ENCODE measurements at places on chromosomes 12 and 14. TPM values are rescaled to one million over a fixed set of nuclear protein-coding genes. Genes with fewer than 3 reads are reported as not detected.

- no peaks in the 10 kb centered on the region for H3K36me3 ChIP-seq
- DNase-seq = no peak
- H3K4me1 ChIP-seq = peaks cover 7% of the 10 kb centered on the region
- H3K4me3 ChIP-seq = no peak overlapping the region
These were observed 61.2 kb downstream of the SLC38A6 start for GRCh38 chr14:61042220-61042619.

- H3K4me3 ChIP-seq = no peak overlapping the region
- no peak overlapping the region for H3K27ac ChIP-seq
- DNase-seq = no peak
- peaks cover 7% of the 10 kb centered on the region for H3K27me3 ChIP-seq
- peaks cover 10% of the 10 kb centered on the region for H3K4me1 ChIP-seq
These were observed 8.6 kb downstream of the ASB2 start for GRCh38 chr14:93967637-93968250.

GRCh38 chr14:35958499-35958898 lies 132.4 kb downstream of the BRMS1L start:
- no peak overlapping the region for H3K27ac ChIP-seq
- H3K4me3 ChIP-seq = no peak overlapping the region

- H3K27ac ChIP-seq = peak overlapping the region; percentile 42
- H3K4me1 ChIP-seq = peaks cover 6% of the 10 kb centered on the region
- DNase-seq = no peak
- peaks cover 3% of the 10 kb centered on the region for H3K27me3 ChIP-seq
- peaks cover 1% of the 10 kb centered on the region for H3K36me3 ChIP-seq
These were observed 344.6 kb downstream of the C12orf75 start for GRCh38 chr12:105674871-105675699.

GRCh38 chr12:132717531-132718387 lies 7.1 kb downstream of the PGAM5 start:
- H3K27me3 ChIP-seq = peaks cover 9% of the 10 kb centered on the region
- peak; percentile 23 for DNase-seq
- no peak overlapping the region for H3K4me3 ChIP-seq
- peaks cover 24% of the 10 kb centered on the region for H3K36me3 ChIP-seq
- H3K27ac ChIP-seq = no peak overlapping the region

- no peak for DNase-seq
- H3K27ac ChIP-seq = no peak overlapping the region
- H3K27me3 ChIP-seq = no peaks in the 10 kb centered on the region
These were observed 122.2 kb downstream of the PTPRO start for GRCh38 chr12:15444523-15444922.

GRCh38 chr14:101475456-101476257 lies 85.6 kb upstream of the DIO3 start:
- peaks cover 4% of the 10 kb centered on the region for H3K27me3 ChIP-seq
- no peak for DNase-seq
- no peaks in the 10 kb centered on the region for H3K36me3 ChIP-seq
- no peak overlapping the region for H3K4me3 ChIP-seq
- no peaks in the 10 kb centered on the region for H3K4me1 ChIP-seq
- no peak overlapping the region for H3K27ac ChIP-seq

DNA sequence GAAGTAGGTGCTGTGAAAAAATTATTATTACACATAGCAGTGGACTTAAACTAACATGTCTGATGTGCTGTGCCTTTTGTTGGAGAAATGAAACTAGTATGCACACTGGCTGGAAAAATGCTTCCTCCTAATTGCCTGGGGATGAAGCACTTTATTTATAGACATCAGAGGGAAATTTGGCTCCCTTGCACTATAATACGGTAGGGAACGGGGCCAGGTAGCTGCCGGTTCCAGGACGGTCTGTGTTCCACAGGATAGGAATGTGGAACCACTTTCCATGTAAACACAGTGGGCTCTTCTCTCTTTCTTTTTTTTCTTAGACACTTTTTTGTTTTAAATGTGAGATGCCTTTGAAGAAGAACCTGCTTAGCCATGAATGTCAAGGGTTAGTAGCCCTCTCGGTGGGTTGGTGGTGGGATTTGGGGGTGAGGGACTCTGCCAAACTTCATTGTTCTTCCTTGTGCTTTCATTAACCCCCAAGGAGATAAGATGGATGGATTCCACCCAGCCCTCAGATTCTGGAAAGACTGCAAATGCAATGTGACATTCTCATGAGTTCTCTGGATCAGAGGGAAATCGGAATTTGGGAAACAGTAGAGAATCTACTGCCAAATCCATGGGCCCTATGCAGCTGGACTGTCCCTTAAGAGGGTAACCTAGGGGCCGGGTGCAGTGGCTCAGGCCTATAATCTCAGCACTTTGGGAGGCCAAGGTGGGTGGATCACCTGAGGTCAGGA lies 58.0 kb upstream of the GSC start:
- H3K27ac ChIP-seq = no peak overlapping the region
- no peak overlapping the region for H3K4me3 ChIP-seq
- peaks cover 4% of the 10 kb centered on the region for H3K27me3 ChIP-seq
- no peak for DNase-seq

DNA sequence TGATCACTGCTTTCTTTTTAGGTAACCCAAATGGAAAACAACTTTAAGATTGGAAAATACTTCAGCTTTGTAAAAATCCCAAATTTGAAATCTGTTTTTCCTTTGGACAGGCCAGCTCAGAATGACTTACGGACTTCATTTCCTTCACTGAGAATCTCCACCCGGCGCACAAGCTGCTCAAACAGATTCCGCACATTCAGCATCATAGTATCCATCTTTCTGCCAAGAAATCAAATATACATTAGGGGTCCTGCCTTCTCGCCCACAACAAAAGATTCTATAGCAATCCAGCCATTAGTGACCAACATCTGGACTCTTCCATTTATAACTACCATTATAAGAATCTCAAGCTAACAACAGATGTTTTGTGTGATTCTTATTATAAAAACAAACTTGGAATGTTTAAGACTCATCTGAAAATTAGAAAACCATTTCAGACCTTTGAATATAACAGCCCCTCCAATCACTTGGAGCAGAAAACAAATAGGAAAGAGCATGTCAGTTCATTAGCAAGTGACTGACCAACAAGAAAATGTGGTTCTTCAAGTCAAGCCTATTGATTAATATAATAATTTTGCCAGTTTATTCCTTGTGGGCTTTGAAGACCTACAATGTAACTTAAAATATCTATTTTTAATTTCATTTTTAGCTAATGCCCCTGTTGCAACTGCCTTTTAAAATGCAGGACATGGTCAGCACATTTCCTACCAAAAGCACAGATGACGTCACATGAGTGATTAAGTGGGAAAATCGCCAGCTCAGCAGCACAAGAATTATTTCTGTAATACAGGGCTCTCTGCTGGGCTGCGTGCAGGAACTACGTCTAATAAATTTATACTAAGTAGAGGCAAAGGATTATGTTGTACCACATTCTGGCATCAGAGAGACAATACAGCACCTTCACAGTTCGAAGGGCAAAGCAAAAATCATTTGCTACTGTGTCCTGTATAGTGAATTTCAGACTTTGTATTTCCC lies 8.5 kb downstream of the RACGAP1 start:
- H3K36me3 ChIP-seq = no peaks in the 10 kb centered on the region
- peaks cover 9% of the 10 kb centered on the region for H3K4me1 ChIP-seq
- H3K27ac ChIP-seq = no peak overlapping the region
- no peak overlapping the region for H3K4me3 ChIP-seq
- no peaks in the 10 kb centered on the region for H3K27me3 ChIP-seq

GRCh38 chr12:69660164-69660863 lies 38.8 kb downstream of the BEST3 start:
- H3K27me3 ChIP-seq = no peaks in the 10 kb centered on the region
- no peaks in the 10 kb centered on the region for H3K36me3 ChIP-seq
- no peak overlapping the region for H3K4me3 ChIP-seq
- no peaks in the 10 kb centered on the region for H3K4me1 ChIP-seq

DNA sequence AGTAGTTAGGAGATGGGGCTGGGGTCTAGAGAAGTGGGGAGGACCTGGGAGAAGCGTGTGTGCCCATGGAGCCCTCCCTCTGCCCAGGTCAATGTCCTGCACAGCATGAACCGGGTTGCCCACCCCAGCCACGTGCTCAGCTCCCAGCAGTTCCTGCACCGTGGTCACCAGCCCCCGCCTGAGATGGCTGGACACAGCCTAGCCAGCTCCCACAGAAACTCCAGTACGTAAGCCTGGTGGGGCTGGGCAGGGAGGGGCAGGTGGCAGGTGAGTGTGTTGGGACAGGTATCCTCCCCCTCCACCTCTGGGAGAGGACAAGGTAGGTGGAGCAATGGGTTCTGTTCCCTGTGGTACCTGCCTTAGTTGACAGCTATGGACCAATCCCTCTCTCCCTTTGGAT lies 20.7 kb downstream of the CLSTN3 start:
- no peaks in the 10 kb centered on the region for H3K27me3 ChIP-seq
- H3K4me3 ChIP-seq = no peak overlapping the region
- H3K4me1 ChIP-seq = peaks cover 22% of the 10 kb centered on the region
- no peak for DNase-seq

GRCh38 chr12:100031836-100032235 lies 47.1 kb upstream of the ANKS1B start:
- no peaks in the 10 kb centered on the region for H3K4me1 ChIP-seq
- no peaks in the 10 kb centered on the region for H3K27me3 ChIP-seq
- no peak overlapping the region for H3K4me3 ChIP-seq
- DNase-seq = no peak
- no peaks in the 10 kb centered on the region for H3K36me3 ChIP-seq

GRCh38 chr12:109386059-109386433 lies 38.3 kb downstream of the MYO1H start:
- no peaks in the 10 kb centered on the region for H3K4me1 ChIP-seq
- no peaks in the 10 kb centered on the region for H3K36me3 ChIP-seq
- H3K27me3 ChIP-seq = no peaks in the 10 kb centered on the region
- H3K4me3 ChIP-seq = no peak overlapping the region
- H3K27ac ChIP-seq = no peak overlapping the region
- no peak for DNase-seq

DNA sequence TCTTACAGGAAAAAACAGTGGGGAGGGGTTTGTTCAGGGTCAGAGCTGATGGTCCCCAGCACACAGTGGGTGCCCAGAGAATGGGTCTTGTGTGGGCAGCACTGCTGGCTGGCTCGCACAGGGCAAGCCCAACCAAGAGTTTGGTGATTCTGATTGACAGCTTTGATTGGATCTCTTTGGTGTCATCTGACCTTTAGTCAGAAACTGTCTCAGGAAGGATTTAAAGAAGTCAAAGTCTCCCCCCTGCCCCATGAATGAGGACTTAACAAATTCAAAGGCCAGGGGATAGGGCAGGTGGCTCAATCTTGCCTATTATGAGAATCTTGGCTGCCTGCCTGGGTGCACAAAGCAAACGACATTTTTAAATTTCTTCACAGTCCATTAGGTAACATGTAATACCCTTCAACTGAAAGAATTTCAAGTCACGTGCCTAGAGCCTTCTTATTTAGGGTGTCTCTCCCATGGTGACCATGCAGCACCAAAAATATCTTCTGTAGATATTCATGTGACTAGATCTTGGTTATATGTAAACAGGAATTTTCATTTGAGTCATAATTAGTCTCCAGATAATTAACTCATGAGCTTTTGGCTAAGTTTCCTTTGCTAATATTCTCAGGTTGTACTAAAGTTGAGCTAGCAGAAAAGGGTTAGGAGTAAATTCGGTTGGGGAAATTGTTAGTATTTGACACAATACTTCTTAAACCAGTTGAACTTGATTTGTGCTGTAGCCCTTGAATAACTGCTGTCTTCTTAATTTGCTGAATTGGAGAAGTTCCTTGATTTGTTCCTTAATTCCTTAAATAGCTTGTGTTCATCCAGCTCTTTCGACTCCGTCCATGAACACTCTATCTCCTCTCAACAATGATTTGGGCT lies 54.5 kb upstream of the HECTD1 start:
- H3K27ac ChIP-seq = no peak overlapping the region
- H3K4me3 ChIP-seq = no peak overlapping the region
- H3K36me3 ChIP-seq = no peaks in the 10 kb centered on the region
- no peak for DNase-seq

GRCh38 chr14:25522116-25522515 lies 472.2 kb upstream of the STXBP6 start:
- no peaks in the 10 kb centered on the region for H3K4me1 ChIP-seq
- DNase-seq = no peak
- H3K4me3 ChIP-seq = no peak overlapping the region
- no peaks in the 10 kb centered on the region for H3K36me3 ChIP-seq
- H3K27ac ChIP-seq = no peak overlapping the region

DNA sequence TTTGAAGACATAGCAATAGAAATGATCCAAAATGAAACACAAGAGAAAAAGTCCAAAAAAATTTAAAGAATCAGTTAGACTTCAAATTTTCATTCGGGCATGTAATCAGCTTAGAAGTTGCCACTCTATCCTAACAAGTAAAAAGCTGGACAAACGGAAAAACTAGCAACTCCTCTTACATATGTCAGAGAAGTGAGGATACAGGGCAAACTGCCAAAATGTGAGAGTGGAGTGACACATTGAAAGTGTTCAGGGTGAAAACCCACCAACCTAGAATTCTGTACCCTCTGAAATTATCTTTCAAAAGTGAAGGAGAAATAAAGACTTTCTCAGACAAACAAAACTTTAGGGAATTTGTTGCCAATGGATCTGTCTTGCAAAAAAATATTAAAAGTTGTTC lies 42.0 kb upstream of the CHPT1 start:
- H3K4me3 ChIP-seq = no peak overlapping the region
- DNase-seq = no peak
- H3K27me3 ChIP-seq = no peaks in the 10 kb centered on the region
- peaks cover 3% of the 10 kb centered on the region for H3K4me1 ChIP-seq
- H3K27ac ChIP-seq = no peak overlapping the region

DNA sequence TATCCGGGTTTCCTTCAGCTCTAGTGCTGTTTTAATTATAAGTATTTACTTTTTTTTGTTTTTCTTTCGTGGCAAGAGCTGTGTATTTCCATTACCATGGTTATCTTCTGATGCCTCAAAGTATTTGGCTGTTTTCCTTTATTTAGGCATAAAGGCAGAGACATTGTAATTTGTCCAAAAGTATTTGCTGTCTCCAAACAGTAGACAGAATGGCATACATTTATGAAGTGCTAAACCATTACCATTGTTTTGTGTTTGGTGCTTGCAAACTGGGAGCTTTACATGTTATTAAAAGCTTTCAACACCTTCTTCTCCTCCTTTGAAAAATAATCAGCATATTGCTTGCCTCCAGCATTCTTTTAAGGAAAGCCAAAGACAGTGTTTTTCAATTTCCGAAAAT lies 46.3 kb downstream of the FLRT2 start:
- no peak overlapping the region for H3K27ac ChIP-seq
- no peaks in the 10 kb centered on the region for H3K27me3 ChIP-seq
- H3K36me3 ChIP-seq = no peaks in the 10 kb centered on the region
- peaks cover 35% of the 10 kb centered on the region for H3K4me1 ChIP-seq
- H3K4me3 ChIP-seq = no peak overlapping the region
- no peak for DNase-seq

Gene MYO1H
- total RNA-seq = 4.4 TPM

Gene IFI27
- 3.8 TPM for total RNA-seq

Gene KRT6B
- not detected for total RNA-seq

Gene ACOT6
- not detected for total RNA-seq

Gene RPS6KL1
- 2.3 TPM for total RNA-seq

Gene SERPINA1
- not detected for total RNA-seq

Gene SDR9C7
- total RNA-seq = not detected

Gene DPY19L2
- 16.4 TPM for total RNA-seq

Gene ENDOU
- total RNA-seq = 1.6 TPM

Gene RHNO1
- 27.7 TPM for total RNA-seq

Gene KRT73
- 0.77 TPM for total RNA-seq

Gene SRGAP1
- 49.3 TPM for total RNA-seq

Gene KRT6C
- not detected for total RNA-seq

Gene SLC17A8
- total RNA-seq = not detected
